ACHN (cell line): ENCODE measurements at places on chromosomes 2 and 18.

- DNase-seq = no peak
Measured at GRCh38 chr18:10055125-10055750, 141.4 kb downstream of the VAPA start.

DNA sequence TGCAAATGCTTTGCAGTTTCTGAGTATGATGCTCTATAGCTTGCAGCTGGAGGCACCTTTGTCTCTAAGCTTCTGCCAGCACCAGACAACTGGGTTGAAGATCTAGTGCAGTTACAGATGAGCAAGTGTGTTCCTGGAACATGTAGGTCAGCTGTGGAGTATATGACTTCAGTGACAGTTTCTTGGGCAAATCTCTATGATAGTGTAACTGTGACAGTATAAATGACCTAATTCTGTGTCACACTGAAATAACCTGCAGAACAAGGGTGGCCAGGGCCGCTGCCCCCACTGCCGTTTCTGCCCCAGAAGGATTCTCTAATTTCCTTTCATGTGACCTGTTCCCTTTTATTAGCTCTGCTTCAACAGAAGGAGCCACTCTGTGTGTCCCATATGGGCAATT, 145.3 kb upstream of the DAPL1 start:
- DNase-seq = no peak

DNA sequence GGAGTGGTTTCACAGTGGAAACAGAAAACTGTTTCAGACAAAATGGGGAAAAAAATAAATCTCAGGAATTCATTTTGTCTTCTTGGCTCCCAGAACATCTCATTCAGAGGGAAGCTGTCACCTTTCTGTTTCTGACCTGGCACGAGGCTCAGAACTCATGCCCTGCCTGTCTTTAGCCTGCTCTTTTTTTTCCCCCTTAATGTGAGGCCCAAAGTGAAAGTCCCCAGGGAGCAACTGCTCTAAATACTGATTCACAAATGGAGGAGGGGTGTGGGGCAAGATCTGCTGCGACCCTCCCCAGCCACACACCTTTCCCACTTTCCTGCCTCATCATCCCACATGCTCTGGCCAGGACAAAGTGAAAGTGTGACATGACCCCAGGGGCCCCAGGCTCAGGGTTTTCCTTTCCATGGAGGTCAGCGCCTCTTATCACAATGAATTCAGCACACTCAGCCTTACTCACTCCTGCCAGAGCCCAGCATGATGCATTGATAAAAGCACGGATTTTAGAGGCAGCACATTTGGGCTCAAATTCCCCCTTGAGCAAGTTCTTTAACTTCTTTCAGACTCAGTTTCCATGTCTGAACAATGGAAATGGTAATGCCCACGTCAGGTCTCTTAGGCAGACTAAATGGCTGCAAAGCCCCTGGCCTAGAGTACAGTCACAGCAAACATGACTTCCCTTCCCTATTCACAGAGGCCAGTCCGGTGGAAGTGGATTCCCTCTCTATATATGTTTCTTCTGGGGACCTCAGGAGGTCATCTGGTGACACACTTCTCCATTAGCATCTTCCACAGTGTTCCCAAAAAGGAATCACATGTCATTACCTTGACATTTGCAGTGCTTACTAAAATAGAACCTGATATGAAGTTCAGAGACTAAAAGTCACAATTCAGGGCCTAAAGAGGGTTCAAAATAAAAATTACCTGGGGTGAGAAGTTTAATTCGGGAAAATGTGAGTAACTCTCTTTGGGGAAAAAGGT, 55.3 kb upstream of the TMEM163 start:
- DNase-seq = no peak

DNA sequence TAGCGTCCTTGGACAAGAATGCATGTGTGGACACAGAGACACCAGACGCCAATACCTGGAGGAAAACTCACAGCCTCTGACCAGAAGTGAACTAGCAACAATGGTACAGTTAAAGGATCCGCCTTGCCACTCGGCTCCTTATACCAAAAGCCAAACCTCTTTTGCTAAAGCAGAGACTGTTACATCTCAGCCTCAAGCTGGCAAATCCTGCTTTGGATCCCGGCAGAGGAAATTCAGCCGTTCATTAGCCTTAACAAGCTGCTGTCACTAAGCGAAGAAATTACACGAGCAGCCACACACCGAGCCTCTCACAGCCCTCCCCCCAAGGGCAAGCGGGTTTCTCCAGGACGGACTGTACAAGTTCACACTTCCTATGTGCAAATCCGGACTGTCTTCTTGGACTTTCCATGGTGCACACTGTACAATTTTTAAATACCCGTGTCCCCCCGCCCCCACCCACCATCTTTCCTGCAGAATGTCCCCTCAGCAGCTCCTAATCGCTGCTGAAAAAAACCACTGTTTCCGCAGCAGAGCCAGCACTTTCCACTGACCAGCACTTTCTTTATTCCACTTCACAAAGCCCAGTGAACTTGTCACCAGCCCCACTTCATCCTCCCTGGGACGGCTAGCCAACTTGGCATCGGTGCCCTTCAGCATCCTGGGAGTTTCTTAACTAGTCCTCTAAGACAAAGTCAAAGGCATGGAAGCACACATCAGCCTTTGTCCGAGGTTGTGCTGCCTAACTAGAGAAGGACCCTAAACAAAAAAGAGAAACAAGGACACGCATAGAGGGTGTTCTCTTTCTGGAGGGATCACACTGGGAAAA, 1.5 kb downstream of the KLF7 start:
- DNase-seq = peak; percentile 59

DNA sequence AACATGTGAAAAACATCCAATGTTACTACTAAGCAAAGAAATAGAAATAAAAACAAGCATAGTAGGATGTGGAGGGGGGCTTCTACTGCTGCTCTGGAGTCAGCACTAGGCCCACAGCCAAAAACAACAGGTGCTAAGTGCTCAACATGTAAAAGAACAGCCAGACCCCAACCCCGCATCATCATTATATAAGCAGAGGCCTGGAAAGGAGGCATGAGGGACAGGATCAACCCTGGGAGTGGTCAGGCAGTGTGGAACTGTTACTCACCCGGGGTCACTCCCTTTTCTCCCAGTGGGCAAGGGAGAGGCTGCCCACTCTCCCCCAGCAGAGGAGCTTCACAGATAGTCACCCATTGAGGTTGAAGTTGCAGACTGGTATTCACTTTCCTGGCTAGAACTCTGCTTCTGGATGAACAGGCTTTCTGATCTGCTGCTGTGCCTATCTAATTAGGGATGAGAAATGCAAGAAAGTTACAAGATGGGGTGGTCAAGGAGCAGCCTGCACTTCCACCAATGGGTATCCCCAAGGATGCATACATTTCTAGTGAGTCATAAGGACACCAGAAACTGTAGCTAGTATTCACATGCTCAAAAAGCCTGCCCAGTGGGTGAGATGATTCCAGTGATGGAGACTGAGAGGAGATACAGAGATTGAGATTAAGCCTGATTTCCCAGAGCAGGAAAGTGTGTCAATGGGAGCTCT, 480.1 kb upstream of the TCF4 start:
- no peak for DNase-seq

- no peak for DNase-seq
Measured at GRCh38 chr2:138298120-138298814, 203.3 kb upstream of the SPOPL start.

DNA sequence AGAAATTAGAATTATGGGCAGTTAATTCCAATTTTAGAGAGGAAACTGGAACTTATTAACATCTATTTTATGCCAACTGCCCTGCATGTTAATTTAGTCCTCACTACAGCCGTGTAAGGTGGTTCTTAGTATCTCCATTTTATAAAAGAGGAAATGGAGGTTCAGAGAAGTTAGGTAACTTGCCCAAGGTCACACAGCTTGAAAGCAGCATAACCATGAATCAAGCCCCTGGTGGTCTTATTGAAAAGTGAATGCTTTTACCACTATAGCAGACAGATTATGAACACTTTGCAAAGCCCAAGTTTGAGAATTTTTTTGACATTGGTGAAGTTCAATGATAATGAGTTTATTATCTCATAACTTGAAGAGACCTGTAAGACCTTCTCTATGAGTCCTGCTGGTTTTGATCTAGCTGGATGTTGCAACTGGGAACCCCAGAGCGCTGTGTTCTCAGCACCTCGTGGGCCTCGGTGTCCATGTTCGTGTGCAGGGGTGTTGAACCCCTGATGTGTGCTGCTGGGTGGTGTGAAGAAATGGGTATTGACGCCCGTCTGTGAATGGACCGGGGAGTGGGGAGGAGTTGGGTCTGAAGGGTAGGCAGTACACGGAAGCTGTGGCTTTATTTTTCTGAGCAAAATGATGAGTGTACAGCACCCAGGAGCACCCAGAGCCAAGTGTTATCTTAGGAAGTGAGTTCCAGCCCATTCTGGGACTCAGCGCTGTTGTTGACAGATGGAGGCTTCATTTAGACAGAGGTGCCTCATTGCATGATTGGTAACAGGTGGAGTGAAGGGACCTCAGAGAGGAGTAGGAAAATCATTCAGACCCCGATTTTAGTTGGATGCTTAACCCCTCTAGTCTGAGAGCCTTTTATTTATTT, 9.7 kb downstream of the GREB1 start:
- no peak for DNase-seq

- no peak for DNase-seq
Measured at GRCh38 chr2:129880309-129880708, 99.2 kb upstream of the RAB6C start.

DNA sequence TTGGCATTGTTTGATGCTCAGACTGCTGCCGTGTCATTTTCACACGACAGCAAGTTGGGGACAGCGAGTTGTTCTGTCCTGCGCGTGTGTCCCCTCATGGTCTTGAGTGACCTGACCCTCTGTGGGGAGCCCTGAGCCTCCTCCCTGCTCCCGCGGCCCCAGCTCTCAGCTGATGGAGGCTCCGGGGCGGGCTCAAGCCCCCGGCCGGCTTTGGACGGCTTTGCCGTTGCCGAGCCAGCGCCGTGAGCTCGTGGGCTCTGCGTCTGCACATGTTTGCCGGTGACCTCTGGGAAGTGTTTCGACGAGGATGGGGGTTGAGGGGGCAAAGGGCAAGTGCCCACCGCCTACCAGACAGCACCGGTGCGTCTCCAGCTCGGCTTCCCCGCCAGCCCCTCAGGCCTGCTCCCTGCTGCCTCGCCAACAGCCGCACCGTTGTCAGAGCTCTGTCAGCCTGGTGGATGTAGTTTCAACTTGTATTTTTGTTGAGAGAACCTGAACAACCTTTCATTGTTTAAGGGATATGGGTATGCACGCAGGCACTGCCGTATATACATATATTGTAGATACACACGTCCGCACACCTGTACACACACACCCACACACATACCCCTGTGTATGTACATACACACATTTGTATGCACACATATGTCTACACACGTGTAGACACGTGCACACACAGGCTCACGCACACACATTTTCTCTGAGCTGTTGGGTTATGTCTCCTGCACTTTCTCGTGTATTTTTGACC, 13.7 kb downstream of the PDCD1 start:
- no peak for DNase-seq

DNA sequence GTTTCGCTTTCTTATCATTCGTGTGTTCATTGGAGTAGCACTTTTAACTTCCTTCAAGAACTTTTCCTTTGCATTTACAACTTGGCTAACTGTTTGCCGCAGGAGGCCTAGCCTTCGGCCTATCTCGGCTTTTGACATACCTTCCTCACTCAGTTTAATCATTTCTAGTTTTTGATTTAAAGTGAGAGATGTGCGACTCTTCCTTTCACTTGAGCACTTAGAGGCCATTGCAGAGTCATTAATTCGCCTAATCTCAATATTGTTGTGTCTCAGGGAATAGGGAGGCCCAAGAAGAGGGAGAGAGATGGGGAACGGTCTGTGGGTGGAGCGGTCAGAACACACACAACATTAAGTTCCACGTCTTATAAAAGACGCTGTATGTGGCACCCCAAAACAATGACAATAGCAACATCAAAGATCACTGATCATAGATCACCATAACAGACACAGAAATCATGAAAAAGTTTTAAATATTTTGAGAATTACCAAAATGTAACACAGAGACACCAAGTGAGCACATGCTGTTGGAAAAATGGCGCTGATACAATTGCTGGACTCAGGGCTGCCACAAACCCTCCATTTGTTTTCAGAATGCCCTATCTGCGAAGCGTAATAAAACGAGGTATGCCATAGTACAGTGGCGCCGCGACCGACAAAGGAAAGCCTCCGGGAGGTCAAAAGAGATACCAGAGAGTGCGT, 553 bp downstream of the TIGD1 start:
- DNase-seq = no peak

DNA sequence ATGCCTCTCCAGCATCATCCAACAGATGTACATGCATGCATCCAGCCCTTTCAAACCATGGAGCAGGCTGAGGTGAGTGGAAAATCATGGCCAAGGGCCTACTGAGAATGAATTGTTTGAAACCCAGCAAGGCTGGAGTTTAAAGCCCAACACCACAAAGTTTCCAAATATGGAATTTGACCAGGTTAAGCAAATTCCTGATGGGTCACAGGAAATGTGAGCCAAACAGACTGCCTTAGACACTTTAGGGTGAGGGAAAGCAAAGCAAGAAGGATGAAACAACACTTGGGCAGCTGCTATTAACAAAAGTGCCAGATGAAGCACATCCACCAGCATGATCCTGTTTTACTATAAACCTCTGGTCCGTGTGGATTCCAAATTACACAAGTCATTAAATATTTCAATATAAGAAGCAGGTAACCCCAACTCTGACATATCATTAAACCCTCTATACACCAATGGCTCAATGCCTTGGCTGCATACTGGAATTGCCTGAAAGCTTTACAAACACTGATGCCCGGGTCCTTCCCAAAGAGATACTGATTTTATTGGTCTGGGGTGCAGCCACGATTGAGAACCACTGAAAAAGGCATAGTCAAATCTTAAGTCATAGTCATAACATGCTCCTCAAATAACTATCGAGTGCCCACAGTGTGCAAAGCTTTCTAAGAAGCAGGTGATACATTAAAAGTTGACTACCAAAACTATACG, 9.1 kb downstream of the KLF7 start:
- DNase-seq = no peak

DNA sequence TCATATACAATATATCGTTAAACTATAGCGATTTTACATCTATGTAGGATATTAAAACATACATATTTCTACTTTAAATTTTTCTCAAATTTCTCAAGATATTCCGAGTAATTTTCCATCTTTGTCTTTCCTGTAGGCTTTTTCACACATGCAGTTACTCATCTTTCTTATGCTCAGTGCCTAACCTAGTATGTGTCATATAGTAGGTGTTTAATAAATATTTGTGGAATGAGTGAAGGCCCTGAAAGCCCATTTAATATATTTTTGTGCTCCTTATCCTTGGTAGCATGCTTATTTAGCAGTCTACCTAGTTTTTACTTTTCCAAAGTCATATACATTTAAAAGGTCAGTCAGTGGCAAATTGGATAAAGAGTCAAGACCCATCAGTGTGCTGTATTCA, 67.3 kb downstream of the ITGB6 start:
- no peak for DNase-seq

- DNase-seq = no peak
Measured at GRCh38 chr2:239855863-239856587, 169.1 kb downstream of the NDUFA10 start.

GRCh38 chr2:219090436-219091299, 29.9 kb upstream of the IHH start:
- no peak for DNase-seq

DNA sequence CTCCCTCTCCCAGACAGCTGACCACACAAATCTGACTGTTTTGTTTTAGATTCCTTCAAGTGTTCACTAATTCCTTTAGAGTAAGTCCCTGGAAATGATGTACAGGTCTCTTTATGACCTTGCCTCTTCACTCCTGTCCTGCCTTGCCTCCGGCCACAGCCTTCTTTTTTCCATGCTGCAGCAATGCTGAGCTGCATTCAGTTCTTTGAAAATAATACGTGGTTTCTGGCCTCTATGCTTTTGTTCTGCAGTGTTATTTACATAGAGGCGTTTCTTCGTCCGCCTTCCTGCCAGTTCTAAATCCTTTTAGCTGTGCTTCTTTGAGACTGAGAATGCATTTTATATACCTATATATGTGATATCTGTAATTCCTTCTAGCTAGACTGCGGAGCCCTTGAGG, 87.2 kb downstream of the PPP1R1C start:
- DNase-seq = no peak
